ENCODE measurements at places on chromosomes 6 and 20. TPM values are rescaled to one million over a fixed set of nuclear protein-coding genes. Genes with fewer than 3 reads are reported as not detected.

GRCh38 chr6:133890711-133891148 is 1.8 kb downstream of the TCF21 start:
- no peak for DNase-seq

DNA sequence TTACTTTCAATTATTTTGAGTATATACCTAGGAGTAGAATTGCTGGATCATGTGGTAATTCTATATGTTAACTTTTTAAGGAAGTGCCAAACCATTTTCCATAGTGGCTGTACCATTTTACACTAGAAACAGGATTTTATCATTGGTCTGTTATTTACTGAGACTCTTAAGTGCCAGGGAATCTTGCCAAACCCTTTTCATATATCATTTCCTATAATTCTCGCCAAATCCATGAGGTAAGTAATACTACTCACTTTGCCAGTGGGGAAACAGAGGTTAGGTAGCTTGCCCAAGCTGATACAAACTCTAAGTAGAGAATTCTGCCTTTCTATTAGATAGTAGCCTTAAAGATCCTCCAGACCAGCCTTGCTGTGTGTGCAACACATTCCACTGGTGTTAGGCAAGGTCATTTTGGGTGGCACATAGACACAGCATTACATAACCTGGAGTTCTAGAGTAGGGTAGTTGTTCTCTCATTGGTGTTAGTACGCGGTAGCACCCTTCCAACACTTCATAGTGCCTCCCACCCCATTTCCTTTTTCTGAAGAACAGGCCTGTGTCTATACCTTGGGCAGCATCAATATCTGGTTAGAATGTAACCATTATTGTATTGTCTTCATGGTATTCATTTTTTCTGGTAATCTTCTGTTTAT is 65.5 kb downstream of the ARID1B start:
- DNase-seq = no peak

GRCh38 chr20:51910321-51911050 is 108.2 kb upstream of the SALL4 start:
- no peak for DNase-seq

GRCh38 chr20:45704969-45705637 is at the start of gene WFDC10B:
TSS of gene WFDC10B (minus strand) at chr20:45705019. CDS start at chr20:45685992, 19,027 bp downstream.
- DNase-seq = no peak

GRCh38 chr6:154852687-154853086 is 119.5 kb downstream of the SCAF8 start:
- no peak for DNase-seq

- no peak for DNase-seq
These were observed 13.4 kb upstream of the BNIP5 start for GRCh38 chr6:36350082-36350481.

GRCh38 chr20:40232756-40233155 is 456.3 kb downstream of the MAFB start:
- no peak for DNase-seq

GRCh38 chr6:161360520-161360919 is 86.7 kb upstream of the AGPAT4 start:
- DNase-seq = no peak

GRCh38 chr6:146871611-146872425 is 273.0 kb downstream of the ADGB start:
- no peak for DNase-seq

DNA sequence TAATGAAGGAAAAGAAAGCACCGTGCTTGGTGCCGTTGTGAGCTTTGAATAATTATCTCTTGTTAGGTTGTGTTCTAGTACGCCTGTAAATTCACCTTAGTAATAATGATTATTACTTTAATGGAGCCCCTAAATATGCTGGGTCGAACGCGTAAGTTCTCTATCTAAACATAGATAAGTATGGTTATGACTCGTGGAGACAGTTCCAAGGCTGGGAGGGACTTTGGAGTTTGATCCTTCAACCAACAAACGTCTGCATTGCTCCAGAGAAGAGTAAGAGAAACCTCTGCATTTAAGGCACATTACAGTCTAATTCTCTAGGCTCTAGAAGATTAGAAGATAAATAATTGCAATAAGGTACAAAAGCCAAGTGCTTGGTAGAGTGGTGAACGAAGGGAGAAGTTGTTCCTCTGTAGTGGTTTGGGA is 514 bp downstream of the ACOT13 start:
- no peak for DNase-seq

DNA sequence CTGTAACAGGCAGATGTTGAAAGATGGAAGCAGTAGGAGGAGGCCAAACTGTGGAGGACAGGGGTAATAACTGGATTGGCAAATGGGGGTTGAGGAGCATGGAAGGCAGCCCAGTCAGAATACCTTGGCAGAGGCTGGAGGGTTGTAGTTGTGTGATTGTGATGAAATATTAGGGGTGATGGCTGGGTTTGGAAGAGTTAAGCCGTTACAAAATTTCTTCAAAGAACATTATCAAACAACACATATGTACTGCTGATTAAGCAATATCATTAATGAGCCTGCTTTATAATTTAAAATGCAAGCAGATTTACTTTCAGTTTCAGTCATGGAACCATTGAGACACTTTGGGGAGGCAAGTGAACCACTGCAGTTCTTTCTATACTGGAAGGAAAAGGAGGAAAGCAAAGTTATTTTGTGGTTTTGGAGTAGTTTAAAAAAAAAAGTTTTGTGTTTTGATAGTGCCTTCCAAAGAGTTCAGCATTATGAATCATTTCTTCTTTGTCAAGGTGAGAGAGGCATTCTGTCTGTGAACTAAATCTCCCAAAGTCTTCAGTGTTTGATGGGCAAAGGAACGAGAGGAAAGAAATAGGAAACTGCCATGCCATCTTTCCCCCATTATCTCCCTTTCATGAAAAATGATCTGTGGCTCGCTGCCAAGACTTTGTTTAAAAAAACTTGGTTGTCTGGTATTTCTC is 20.7 kb downstream of the FOXO3 start:
- DNase-seq = peak; percentile 41

- DNase-seq = no peak
These were observed 273.5 kb upstream of the POU3F2 start for GRCh38 chr6:98560841-98561240.

- no peak for DNase-seq
These were observed 260.7 kb upstream of the MAN1A1 start for GRCh38 chr6:119610265-119610664.

- DNase-seq = no peak
These were observed 695.2 kb downstream of the PHF3 start for GRCh38 chr6:64330694-64331307.

Gene GNRH2
- total RNA-seq = 1.2 TPM

Gene BPIFA1
- not detected for total RNA-seq

Gene ULBP3
- 1.5 TPM for total RNA-seq

Gene TP53TG5
- 0.14 TPM for total RNA-seq

Gene MLN
- total RNA-seq = not detected

All from natural killer cell (primary cell).